ENCODE measurements at places on chromosomes 2 and 18. TPM values are rescaled to one million over a fixed set of nuclear protein-coding genes. Genes with fewer than 3 reads are reported as not detected.

Gene RAPGEF4
- 7.8 TPM for polyA plus RNA-seq

Gene CXCR4
- polyA plus RNA-seq = 214 TPM

Gene LIMS4
- 0.54 TPM for polyA plus RNA-seq

Gene HNMT
- 62.2 TPM for polyA plus RNA-seq

Measured in lung (tissue), 17 donors.